ENCODE measurements at places on chromosomes 16 and 17. TPM values are rescaled to one million over a fixed set of nuclear protein-coding genes. Genes with fewer than 3 reads are reported as not detected.
A peak's percentile ranks its signal among the peaks of the same experiment; 100 is the strongest.

DNA sequence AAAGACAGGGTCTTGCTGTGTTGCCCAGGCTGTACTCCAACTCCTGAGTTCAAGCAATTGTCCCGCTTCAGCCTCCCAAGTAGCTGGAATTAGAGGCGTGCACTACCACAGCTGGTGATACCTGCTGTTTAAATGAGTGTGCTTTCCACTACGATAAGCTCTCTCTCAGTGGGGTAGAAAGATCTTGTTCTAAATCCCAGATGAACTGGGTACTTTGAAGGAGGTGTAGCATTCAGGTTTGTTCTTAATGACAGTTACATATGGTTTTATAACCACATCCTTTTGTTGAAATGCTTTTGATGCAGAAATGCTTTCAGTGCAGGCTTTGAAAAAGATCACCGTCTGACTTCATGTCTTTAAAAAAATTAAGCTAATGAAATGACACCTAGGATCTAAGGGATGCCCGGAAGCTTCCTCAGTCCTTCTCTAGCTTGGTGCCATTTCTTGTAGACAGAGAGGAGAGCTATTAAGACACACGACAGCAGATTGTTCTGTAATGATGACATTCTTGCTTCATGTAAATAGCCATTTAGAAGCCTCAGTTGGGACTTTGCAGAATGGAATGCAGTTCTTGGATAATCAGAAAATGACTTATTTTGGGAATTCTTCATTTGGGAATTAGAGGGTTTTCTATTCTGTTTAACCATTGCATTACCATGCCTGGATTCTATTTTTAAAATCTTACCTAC, 19.5 kb downstream of the PMM2 start:
- H3K36me3 ChIP-seq: peaks cover 78% of the 10 kb centered on the region
- DNase-seq: no peak
- H3K4me3 ChIP-seq: no peak overlapping the region

- H3K4me1 ChIP-seq: peaks cover 31% of the 10 kb centered on the region
- H3K36me3 ChIP-seq: peaks cover 26% of the 10 kb centered on the region
- peak overlapping the region; percentile 82 for H3K27ac ChIP-seq
- DNase-seq: no peak
- H3K4me3 ChIP-seq: no peak overlapping the region
- no peaks in the 10 kb centered on the region for H3K27me3 ChIP-seq
Measured at GRCh38 chr17:47686276-47686635, 7.7 kb upstream of the TBKBP1 start.

- no peaks in the 10 kb centered on the region for H3K27me3 ChIP-seq
- no peak for DNase-seq
- no peak overlapping the region for H3K27ac ChIP-seq
- H3K36me3 ChIP-seq: no peaks in the 10 kb centered on the region
- peaks cover 16% of the 10 kb centered on the region for H3K4me1 ChIP-seq
Measured at GRCh38 chr17:20072692-20072992, 63.5 kb downstream of the SPECC1 start.

- no peaks in the 10 kb centered on the region for H3K27me3 ChIP-seq
- H3K4me1 ChIP-seq: peaks cover 27% of the 10 kb centered on the region
- H3K4me3 ChIP-seq: no peak overlapping the region
- no peak for DNase-seq
- no peaks in the 10 kb centered on the region for H3K36me3 ChIP-seq
Measured at GRCh38 chr16:50609049-50609448, 60.9 kb downstream of the NKD1 start.

GRCh38 chr17:57875290-57876022, 25.6 kb upstream of the MRPS23 start:
- H3K4me3 ChIP-seq: peak overlapping the region; percentile 46
- peak overlapping the region; percentile 87 for H3K27ac ChIP-seq
- peak; percentile 69 for DNase-seq
- H3K36me3 ChIP-seq: no peaks in the 10 kb centered on the region
- peaks cover 10% of the 10 kb centered on the region for H3K27me3 ChIP-seq
- H3K4me1 ChIP-seq: peaks cover 81% of the 10 kb centered on the region

CIITA gene
- total RNA-seq: 0.26 TPM

CDH11 gene
- total RNA-seq: 10.1 TPM
